Amniotic stem cell (primary cell): ENCODE measurements at places on chromosomes 6 and 20.
A peak's percentile ranks its signal among the peaks of the same experiment; 100 is the strongest.

GRCh38 chr6:106512048-106512967 lies 117.0 kb downstream of the RTN4IP1 start:
- DNase-seq = no peak

- no peak for DNase-seq
Measured at GRCh38 chr6:144305567-144305966, 20.4 kb downstream of the UTRN start.

DNA sequence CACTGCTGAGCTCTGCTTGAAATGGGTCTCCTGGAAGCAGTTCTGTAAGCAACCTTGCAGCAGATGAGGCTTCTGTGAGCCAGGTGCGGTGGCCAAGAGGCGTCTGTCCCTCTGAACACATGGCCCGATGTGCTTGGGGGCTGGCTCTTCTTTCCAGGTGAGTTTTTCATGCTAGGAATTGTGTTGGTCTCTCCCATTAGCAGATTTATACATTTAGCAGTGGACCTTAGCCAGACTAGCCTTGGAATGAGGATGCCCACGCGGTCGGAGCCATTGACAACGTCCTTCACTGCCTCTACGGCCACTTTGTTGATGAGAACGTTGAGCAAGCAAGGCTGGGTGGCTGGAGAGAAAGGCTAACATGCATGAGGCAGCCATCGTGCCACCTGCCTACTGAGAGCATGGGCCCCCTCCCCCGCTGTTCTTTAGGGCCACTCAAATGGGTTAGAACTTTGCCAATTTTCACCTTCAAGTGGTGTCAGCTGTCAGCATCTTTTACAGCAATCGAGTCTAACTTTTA lies 33.5 kb downstream of the ERMARD start:
- DNase-seq = no peak

- no peak for DNase-seq
Measured at GRCh38 chr6:36118550-36119107, 11.7 kb upstream of the MAPK13 start.

DNA sequence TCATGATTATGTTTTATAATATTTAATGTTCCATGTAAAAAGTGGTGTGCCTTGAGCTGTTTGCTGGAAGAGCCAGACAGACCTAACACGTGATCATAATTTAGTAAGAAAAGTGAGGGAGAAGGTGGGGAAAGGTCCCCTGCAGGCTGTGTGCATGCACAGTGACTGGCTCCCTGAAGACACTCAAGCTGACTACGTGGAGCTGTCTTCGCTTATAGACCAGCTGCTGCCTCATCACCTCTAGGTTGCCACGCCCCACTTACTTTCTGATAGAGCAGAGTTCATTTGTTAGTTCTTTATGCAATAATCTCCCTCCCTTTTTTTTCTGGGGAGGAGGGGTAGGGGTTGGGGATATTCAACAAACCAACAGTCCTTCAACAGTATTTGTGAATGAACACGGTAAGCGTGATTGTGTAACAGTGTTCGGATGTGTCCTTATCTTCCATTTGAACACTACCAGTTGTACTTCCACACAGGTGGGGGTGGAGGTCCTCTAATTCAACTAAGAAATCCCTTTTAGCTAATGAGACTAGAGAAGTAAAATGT lies 157.3 kb downstream of the BACH2 start:
- no peak for DNase-seq

GRCh38 chr20:57748601-57749130 lies 38.9 kb upstream of the PMEPA1 start:
- peak; percentile 73 for DNase-seq

DNA sequence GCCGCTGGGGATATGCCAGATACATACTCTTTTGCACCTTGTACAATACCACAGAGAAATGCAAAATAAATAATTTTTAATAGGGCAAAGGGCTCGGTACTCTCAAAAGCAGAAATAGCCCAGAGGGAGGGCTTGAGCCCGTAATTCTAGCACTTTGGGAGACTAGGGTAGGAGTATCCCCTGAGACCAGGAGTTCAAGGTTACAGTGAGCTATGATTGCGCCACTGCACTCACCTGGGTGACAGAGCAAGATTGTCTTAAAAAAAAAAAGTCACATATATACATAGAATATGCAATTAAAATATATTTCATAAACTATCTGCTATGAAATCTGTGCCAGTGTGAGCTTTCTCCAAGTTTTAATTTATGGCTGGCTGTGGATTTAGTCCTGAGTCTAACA lies 818 bp upstream of the TRMT11 start:
- DNase-seq = no peak

DNA sequence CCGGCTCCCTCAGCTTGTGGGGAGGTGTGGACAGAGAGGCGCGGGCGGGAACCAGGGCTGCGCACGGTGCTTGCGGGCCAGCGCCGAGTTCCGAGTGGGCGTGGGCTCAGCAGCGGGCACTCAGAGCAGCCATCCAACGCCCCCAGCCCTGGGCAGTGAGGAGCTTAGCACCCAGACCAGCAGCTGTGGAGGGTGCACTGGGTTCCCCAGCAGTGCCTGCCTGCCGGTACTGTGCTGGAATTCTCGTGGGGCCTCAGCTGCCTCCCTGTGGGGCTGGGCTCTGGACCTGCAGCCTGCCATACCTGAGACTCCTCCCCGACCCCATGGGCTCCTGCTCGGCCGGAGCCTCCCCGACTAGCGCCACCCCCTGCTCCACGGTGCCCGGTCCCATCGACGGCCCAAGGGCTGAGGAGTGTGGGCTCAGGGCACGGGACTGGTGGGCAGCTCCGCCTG lies 92.7 kb downstream of the MANEA start:
- no peak for DNase-seq

DNA sequence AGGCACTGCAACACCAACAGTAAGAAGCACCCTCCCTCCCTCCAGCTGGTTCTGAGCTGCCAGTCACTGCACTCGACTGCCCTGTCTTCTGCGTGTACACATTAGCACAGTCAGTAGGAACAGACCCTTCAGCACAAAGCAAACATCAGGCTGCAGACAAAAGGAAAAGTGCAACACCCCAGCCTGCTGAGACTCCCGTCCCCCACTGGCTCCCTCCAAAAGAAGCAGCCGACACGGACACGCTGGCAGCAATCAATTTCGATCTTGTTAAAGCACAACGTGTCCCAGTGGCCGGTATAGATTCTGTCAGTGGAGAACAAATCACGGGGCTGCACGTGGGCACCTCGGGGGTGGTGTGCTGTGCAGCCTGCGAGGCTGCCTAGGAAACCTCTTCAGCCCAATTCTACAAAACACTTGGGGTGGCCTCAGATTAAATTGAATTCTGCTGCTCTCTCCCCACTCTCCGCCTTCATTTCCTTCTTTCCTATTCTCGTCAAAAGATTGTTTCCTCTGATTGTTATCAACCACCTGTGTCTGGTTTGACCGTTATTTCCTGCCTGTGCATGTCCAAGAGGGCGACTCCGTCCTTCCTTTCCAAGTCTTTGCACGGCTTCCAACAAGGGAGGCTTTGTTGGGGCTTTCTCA lies 38.7 kb downstream of the TRAF3IP2 start:
- DNase-seq = no peak

- DNase-seq = no peak
Measured at GRCh38 chr6:119347466-119348095, 2.0 kb downstream of the MAN1A1 start.

GRCh38 chr20:31859998-31860380 lies 10.3 kb downstream of the DUSP15 start:
- DNase-seq = no peak

- DNase-seq = no peak
Measured at GRCh38 chr20:35129647-35130069, 17.5 kb downstream of the EDEM2 start.

DNA sequence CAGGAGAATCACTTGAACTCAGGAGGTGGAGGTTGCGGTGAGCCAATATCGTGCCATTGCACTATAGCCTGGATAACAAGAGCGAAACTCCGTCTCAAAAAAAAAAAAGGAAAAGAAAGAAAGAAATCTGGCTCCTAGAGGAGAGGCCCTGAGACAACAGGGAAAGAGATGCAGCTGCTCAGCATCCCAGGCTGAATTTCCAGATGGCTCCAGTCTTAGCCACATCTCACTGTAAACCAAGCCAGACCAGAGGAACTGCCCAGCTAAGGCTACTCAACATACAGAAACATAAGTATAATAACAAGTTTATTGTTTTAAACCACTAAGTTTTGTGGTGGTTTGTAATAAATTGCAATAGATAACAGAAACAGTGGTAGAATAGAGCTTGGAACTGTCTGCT lies 38.5 kb upstream of the TASP1 start:
- no peak for DNase-seq

GRCh38 chr6:116562614-116563013 lies 8.7 kb upstream of the RWDD1 start:
- no peak for DNase-seq
